ENCODE measurements at places on chromosomes 4 and X. TPM values are rescaled to one million over a fixed set of nuclear protein-coding genes. Genes with fewer than 3 reads are reported as not detected.

DNA sequence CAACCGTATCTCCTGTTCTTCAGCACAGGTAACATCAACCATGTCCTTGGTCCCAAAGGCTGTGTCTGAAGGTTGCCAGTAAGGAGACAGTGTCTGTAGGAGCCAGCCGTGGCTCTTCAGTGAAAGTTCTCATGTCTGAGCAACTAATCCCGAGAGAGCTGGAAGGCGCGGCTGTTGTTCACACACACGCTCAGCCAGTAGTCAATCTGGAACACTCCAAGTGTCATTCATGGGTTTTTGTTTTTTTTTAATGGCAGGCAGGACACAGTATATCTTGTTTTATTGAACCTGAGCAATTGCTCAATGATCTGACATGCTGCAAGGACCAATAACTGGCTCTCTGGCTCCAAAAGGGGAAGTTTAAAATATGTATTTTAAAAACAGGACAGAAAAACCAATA, 48.4 kb upstream of the MAP3K15 start:
- DNase-seq = no peak

GRCh38 chrX:41475591-41476241, 28.6 kb downstream of the NYX start:
- no peak for DNase-seq

DNA sequence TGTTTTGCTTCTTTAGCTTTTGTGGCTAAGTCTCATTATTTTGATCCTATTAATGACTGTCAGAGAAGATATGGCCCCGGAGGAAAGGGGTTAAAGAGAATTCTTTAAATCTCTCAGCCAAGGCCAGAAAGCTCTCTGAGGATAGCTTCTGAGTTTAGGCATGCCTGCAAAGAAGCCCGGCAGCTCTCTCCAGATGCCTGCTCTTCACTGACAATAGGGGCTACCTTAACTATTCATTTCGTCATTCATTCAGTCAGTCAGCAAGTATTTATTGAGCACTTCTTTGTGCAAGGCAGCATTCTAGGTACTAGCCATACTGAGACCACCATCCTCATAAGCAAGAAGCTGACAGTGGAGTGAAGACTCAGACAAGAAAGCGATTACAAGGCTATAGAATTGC, 34.0 kb upstream of the BMP15 start:
- no peak for DNase-seq

ZXDA gene
- total RNA-seq = 3.6 TPM

DNA sequence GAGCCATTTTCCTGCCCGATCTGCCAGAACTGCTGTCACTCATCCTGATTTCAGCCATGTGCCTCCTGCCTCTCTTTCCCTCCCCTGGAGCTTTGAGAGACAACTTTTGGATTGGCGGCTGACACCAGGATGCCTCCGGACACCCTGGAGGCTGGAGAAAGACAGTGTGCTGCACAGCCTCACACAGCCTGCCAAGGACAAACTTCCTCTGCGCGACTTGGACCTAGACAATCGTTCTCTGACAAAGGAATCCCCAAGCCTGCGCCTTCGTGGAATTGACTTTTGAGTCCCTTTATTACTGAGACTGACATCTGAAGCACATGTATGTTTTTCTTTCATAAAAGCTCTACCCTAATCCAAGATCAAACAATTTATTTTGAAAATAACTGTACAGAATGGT, 10.8 kb upstream of the LDB2 start:
- DNase-seq = no peak

PCDH18 gene
- total RNA-seq = not detected

DNA sequence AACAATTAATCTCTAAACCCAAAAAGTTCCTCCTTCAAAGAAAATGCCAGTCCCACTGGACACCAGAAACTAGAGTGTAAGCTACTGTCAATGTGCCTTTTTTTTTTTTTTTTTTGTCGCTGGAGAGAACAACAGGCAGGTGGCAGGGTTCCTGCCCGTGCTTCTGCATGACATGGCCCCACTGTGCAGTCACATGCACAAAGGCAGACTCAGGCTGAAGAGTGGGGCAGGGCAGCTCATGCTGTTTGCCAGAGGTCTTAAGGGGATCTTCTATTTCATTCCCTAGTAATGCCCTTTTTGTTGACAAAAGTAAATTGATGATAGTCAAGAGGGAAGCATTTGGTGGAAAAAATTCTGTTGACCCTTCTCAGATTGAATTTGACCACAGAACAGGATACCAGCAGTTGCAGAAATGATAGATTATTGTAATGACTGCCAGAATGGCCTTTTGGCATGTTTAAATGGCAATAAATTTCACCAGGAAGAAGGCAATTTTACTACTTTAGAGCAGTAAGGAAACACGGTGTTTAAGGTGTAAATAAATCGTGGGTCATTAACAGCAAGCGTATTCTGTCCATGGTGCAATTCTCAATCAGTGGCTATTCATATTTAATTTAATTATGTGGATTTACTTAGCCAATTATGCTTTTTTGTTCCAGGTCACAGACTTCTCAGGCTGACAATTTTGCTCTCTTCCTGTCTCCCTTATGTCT, 80.9 kb downstream of the NKX6-1 start:
- DNase-seq = no peak

DNA sequence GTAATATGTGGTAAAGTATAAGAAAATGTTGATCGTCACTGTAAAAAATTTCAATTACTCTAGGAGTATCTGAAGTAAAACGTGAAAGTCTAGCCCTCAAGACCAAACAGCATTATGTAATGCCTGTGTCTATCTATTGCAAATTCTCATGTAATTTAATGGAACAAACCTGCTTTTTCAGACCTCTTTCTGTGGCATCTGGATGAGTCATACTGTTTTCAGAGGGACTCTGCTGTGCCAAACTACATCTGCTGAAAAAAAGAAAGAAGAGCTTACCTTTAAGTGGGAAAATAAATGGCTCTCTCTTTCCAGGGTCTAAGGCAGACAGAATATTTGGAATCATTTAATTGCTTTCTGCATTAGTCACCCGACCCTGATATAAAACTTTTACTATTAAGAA, 89.8 kb upstream of the ARMCX2 start:
- no peak for DNase-seq

CSAG3 gene
- total RNA-seq = 0.78 TPM

WDR13 gene
- total RNA-seq = 36.3 TPM

SLC9B1 gene
- total RNA-seq = 0.52 TPM

DNA sequence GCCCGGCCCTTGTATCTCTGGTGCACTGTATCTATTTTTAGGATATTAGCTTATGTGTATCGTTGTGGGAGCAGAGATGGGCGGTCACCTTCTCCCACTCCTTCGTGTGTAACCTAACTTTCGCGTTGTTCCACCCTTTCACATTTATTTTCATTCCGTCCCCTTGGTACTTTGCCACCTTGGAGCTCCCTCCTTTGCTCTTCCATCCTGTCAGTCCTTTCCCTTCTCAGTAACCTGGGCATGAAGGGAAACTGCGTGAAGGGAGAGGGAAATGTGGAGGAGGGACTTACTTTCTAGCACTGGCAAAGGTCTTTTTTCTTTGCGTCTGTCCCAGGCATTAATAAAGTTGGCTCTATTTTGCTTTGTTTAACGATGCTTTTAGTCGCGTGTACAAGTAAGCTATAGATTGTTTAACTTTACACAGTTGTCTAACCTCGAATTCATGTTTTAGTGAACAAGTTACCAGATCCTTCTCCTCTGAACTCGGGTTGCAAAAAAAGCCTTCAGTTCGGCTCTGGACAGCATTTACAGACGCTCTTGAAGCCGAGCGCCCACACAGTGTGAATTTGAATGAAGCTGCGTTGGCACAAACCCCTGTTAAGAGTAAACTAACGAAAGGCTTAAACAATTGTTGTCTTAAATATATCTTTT, 3.9 kb downstream of the PCDH10 start:
- no peak for DNase-seq

DNA sequence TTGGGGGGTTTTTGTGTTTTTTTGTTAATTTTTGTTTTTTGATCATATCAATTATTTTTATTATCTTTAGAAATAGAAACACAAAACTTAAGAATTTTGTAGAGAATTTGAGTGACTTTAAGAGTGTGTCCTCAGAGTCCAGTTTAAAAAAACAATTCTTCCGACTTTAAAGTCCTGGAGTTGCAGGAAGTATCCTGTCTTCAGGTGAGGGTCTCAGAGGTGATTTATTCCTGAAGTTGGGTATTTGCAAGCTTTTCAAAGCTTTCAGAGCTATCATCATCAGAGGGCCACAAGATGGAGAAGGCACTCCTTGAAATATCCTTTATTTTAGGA, 23.0 kb downstream of the TLR10 start:
- DNase-seq = no peak

CLDN2 gene
- not detected for total RNA-seq

DNA sequence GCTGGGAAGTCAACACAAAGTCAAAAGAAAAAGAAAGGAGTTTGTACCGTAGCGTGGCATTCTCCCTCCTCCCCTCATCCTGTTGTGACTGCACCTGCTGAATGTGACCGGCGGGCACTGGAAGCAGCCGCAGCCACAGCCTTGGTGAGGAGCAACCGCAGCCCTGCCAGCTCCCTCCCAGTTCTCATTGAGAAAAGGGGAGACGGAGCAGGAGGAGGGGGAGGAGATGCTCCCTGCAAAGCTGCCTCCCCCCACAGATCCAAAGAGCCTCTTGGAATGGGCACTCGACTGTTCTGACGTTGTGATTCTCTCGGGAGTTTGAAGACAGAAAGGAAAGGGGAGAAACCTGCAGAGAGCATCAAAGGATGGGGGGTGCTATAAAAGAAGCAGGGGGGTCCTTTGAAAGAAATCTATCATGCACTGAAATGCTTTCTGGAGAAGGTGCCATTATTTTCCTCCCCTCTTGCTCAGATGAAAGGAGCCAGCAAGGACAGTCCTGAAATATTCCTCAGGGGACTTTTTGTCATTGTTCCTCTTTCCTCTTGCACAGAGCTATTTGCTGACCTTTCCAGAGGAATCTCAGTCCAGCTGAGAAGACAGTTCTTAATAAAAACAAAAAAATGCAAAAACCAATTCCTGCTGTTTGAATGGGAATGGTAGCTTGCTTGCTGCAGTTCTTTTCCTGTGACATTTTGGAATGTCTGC, 429.7 kb downstream of the MAPK10 start:
- DNase-seq = no peak

FGFR3 gene
- total RNA-seq = 0.39 TPM

GRCh38 chr4:53702334-53703266, 111.3 kb upstream of the LNX1 start:
- no peak for DNase-seq

GRCh38 chr4:151725087-151725486, 35.7 kb downstream of the GATB start:
- no peak for DNase-seq

ZDHHC15 gene
- total RNA-seq = 0.24 TPM

DNA sequence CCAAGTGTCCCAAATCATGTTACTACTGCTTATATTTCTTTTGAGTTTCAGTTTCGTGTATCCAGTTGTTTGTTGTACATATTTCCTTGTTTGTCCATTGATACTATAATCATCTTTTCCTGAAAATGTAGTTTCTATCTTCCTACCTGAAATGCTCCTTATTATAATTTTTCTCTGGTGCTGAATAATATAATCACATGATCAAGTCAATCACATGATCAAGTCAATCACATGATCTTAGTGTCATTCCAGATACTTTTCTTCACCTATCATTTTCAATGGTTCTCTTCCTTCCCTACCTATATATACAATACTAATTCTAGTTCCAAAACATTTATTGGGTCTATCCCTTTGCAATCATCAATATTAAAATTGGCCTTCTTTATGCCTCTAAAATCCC, 2058.8 kb downstream of the PCDH7 start:
- DNase-seq = no peak

TRIML2 gene
- total RNA-seq = not detected

DNA sequence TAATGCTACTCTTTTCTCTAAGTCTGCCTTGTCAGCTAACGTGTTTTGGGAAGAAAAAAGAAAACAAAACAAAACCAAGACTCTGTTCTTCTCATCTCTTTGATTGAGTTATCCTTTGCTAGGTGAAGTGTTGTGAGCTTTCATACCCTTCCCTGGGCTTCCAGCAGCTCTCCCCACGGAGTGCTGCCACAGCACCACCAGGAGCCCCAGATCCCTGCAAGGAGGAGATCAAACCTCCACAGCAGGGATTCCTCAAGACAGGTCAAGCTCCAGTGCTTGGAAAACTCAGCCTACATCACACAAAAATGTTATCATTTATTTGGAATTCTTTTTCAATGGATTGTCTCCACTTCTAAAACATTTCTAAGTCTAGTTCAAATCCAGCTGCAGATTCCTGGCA, 1981.9 kb upstream of the TENM3 start:
- DNase-seq = no peak

GPR143 gene
- total RNA-seq = not detected

DNA sequence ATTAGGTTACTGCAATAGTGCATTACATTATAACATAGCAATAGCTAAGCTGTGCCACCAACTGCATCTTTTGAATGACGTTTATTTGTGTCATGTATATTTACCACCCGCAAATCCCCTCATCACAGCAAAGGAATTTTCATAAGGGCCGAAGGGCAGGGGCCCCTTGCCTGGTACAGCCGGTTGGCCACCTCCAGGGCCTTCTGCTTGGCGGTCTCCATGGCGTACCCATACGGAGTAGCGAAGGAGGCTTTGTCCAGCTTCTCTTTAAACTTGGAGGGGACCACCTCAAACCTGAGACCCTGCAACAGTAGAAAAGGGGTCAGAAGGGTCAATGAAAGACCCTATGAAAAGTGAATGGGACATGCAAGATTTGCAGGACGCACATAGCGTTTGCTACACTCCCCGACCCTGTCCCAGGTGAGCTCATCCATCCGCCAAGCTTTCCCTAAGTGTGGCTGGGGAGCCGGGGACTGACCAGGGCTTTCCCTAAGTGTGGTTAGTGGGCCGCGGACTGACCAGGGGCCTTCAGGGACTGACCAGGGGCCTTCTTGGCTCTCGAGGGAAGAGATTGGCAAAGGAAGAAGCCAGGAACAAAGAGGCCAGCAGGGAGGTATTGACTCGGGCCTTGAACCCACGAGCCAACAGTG, 10.6 kb downstream of the ASMTL start:
- no peak for DNase-seq

GRCh38 chrX:110358548-110358947, at the start of gene RTL9:
Gene RTL9 (plus strand): TSS chrX:110358848. CDS start chrX:110450618, 91,770 bp downstream.
- no peak for DNase-seq

GRCh38 chrX:68648960-68649359, 1.5 kb downstream of the STARD8 start:
- DNase-seq = no peak

NAP1L5 gene
- total RNA-seq = 5.5 TPM

GRCh38 chrX:65674204-65674893, 6.9 kb downstream of the MSN start:
- DNase-seq = no peak

GRCh38 chrX:19372170-19372546, 28.4 kb downstream of the PDHA1 start:
- DNase-seq = peak; percentile 34

BEX1 gene
- total RNA-seq = not detected

DNA sequence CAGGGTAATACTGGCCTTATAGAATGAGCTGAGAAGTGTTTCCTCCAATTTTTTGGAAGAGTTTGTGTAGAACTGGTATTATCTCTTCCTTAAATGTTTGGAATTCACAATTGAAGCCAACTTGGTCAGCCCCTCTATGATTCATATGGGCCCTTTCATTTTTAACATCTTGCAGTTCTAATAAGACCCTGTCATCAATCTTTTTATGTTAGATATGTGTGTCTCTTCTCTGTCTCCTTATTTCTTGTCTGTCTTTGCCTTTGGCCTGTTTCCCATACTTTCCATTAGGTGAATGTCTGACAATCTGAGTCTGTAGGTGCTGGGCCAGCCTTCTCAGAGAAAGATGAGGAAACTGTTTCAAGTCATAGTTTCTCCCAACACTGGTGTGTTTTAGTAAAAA, 88.7 kb downstream of the SLC16A2 start:
- DNase-seq = no peak

GRCh38 chrX:30659421-30659820, 6.2 kb downstream of the GK start:
- DNase-seq = no peak
